Stimulated activated CD4-positive, alpha-beta T cell treated with anti-CD3 and anti-CD28 coated beads, TNF-alpha, amount 100 ng/mL, for 1 hour (primary cell): ENCODE measurements at places on chromosomes 12 and 14.

GRCh38 chr12:11734580-11735180 lies 85.2 kb downstream of the ETV6 start:
- DNase-seq: no peak

GRCh38 chr14:51597261-51598001 lies 54.3 kb upstream of the FRMD6 start:
- DNase-seq: no peak

DNA sequence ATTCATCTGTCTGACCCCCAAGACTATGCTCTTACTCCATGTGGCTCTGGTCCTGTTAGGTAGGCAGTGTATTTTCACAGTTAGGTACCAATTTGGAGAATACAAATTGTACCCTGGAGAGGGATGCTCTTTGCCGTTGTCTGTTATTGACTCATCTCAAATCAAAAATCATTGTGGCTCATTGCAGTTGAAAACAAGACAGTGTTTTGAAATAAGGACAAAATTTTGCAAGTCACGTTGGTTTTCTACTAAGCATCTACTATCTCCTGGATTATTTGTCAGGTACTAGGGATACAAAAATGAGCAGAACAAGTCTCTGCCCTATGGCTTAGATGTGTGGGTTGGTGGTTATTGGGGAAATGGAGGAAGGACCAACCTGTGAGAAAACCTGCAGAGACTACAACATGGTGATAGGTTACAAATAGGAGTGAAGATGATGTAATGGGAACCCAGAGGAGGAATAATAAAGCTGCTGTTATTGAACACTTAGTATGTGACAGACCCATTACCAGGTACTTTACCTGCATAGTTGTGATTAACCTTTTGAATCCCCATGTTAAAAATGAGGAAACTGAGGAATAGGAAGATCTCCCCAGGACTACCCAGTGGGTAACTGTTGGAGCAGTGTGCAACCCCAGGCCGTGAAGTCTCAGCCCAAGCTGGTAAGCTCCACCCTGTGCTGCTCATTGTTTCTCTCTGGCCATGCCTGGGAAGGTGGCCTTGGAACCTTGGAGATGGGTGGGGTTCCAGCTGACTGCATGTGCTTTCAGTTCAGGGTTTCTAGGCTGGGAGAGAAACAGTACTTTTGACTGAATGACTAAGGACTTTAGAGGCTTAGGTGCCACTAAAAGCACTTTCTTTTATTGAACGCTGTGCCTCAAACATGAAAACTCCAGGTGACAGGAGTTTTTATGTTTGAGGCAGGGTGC lies 72.9 kb upstream of the SRSF5 start:
- DNase-seq: no peak

- DNase-seq: no peak
Measured at GRCh38 chr14:60160422-60160821, 4.8 kb downstream of the DHRS7 start.

GRCh38 chr12:92140896-92141536 lies 4.6 kb downstream of the BTG1 start:
- no peak for DNase-seq

DNA sequence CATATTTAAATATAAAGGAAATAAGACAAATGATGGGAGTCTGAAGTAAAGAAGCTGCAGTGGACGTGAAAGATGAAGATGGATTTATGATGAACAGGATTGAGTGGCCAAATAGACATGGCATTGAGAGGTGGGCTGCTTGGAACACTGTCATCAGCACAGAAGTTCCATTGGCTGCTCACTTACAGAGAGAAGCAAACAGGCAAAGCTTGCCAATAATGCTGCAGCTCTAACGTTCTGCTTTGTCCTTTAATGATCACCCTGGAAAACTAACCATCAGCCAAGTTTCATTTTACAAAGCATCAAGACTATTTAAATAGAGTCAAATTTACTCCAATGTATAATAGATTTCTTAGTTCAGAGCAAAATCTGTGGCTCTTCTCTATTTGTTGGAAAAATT lies 721.4 kb downstream of the TMTC2 start:
- no peak for DNase-seq

- DNase-seq: no peak
Measured at GRCh38 chr12:68445824-68446223, 113.7 kb upstream of the MDM1 start.

DNA sequence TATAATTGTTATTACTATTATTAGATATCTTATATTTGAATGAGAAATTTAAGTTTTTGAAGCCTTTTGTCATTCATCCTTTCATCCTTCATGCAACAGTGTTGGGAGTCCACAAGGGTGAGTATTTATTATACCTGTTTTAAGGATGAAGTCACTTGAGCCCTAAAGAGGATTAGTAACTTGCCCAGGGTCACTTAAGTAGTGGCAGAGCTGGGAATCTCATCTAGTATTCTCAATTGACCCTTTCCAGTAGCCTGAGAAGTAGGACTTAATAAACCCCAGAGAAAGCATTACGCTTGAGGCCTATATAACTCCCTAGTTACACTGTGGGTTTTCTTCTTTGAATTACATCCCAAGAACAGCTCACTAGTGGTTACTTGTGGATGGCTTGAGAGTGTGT lies 119.8 kb downstream of the SRGAP1 start:
- no peak for DNase-seq

DNA sequence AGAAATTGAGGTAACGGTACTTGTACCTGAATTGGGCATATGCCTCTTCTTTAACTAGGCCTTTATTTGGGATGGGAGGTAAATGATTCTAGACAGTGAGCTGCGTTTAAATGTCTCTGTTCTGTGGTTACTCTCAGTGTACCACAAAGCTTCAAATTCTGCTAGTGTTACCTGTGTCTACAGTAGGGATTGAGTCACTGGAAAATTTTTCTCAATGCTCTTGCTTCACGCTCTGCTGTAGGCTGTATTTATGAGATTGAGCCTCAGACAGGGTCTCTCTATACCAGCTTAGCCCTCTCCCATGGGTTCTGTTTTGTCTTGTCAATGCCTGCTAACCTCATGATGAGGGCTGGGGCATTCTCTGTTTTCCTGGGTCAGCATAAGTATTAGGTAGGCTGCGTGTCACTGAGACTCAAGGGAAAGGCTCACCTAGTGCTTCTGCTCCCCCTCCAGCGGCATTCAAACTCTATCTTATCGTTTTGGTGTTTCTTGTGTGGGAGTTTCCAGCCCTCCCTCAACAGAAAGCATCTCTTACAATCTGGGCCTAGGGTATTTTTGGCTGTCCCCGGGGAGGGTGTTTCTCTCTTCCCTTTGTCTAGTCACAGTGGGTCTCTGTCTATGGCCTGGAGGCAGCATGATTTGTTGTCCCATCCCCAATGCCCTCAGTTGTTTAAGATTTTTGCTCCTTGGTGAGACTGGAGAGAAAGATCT lies 285.8 kb downstream of the ADGRD1 start:
- no peak for DNase-seq

DNA sequence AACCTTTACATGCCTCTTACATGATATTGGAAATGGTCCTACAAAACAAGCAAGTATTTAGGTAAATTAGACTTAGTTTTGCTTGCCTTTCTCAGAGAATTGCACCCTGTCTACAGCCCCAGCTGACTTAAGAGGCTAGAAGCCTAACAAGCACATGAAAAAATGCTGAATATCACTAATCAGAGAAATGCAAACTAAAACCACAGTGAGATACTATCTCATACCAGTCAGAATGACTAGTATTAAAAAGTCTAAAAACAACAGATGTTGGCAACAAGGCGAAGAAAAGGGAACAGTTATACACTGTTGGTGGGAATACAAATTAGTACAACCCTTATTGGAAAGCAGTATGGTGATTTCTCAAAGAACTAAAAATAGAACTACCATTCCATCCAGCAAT lies 103.8 kb downstream of the EGLN3 start:
- DNase-seq: no peak

DNA sequence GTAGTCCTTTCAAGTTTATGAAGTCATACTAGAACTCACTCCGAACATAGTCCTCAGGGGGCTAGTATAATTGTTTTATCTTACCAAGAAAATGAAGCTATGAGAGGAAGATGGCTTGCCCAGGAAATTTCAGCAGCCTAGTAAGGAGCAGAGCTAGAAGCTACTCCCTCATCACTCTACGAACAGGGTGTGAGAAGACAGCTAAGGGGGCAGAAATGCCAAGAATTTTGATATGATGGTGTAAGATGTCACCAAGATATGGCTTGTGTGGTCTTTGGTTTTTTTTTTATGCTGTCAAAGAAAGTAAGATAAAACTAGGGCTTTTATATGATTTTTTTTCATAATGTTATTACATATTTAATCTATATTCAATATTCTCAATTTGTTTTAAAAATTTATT lies 47.6 kb downstream of the PRICKLE1 start:
- DNase-seq: no peak

DNA sequence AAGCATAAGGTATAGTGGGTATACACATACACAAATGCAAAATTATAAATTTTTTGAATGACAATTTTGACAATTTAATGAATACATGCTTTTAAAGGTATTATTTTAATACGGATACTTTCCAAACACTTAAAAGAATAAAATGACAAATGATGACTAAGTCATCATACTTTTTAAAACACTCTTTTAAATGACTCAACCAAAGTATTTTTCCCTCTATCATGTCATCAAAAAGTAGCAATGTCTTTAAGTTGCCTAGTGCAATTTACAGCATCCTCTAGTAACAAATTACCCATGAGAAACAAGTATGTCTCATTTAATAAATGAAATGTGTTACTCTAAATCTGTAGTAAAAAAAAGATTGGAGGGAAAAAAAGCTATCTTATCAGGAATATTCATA lies 73.3 kb downstream of the RPS6KA5 start:
- no peak for DNase-seq

DNA sequence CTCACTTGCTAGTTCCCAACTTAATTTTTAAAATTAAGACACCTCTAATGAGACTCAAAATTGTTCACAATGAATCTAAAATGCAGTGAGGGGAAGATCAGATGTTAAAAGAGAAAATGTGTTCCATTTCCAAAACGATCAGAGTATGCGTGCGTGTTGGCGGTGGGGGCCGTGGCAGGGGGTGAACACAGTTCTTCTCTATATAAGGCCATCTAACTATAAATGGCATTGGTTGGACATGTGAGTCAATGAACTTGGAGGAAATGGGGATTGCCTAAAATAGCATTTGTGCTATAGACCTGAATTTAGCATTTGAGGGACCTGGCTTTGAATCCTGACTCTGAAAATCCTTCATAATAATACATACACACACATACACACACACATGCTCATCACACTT lies 149.4 kb downstream of the FOXN3 start:
- no peak for DNase-seq

DNA sequence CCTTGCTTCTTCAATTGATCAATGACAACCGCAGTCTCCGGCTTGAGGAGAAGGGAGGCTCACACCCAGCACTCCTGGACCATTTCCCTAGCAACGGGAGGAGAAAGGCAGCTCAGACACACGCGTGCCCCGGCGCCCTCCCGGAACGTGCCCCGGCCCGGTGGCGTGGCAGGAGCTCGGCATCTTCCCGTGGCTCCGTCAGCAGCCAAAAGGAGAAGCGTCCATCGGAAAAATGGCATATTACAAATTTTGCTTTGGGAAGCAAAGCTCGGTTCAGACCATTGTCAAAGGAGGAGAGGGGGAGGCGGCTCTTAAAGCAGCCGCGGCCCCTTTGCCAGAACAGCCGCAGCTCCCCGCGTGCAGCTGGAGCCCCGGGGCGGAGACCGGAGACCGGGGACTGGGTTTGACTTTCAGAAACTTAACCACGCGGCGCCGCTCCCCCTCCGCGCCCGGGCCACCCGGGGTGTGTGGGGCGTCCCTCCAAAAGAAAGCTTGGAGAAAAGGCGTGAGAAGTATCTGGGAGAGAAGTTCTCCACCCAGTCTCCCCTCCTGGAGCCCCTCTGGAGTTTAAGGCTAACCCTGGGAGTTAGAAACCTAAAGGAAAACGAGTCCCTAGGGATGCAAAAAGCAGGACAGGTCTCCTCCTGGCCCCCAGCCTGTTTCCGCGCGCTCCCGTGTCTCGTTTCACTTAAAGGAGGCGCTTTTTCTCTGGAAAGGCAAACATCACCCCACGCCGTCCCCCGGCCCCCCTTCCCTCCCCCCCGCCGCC lies 545 bp downstream of the PPFIA2 start:
- no peak for DNase-seq

GRCh38 chr12:123062681-123063486 lies 82.4 kb downstream of the ARL6IP4 start:
- DNase-seq: no peak

DNA sequence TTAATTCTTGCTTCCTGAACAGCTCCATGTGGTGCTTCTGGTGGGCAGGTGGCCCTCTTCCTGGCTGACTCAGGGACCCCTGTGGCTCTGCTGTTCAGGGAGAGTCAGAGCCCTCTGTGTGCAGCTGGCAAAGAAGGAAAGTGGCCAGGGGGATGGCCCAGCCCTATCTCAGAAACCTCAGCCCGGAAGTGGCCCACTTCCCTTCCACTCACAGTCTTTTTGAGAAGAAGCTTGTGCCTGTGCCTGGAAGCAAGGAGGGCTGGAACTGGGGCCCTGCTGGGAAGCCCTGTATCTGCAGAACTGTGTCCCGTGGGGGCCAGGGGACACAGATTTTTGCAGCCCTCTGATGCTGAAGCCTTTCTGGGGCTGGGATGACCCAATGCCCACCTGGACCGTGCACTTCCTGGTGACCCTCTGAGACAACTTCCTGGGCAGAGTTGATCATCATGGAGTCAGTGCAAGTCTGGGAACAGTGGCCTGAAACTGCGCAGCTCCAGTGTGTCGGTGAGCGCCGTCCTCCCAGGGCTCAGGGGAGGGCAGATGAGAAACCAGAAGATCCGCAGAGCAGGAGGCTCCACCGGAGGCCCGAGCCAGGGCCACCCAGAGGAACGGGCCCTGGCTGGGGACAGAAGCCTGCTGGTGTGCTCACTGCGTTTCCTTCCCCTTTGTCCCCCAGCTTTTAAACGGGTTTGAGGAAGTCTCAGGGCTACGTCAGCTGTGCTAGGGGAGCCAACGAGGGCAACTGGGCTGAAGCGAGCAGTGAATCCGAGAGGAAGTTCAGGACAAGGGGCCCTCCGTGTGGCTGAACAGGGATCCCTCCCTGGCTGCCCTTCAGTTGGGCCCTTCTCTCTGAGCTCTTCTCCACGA lies 217.4 kb upstream of the RTL1 start:
- DNase-seq: no peak

DNA sequence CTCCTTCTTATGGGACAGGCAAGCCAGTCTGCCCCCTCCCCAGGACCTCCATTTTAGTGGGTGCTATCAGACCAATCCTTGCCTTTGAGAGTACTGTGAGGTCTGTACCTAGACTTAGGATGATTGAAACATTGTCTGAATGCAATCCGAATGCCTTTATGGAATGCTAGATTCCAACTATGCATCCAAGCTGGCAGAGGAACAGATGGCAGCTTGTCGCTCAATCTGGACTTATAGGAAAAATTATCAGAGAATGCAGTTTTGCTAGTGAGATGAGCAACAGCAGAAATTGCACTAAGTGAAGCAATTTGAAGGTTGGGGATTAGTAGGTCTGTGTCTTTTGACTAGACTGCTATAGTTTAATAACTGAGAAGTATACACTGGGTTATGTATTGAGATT lies 109.1 kb downstream of the DYRK2 start:
- DNase-seq: no peak

GRCh38 chr12:99984271-99985128 lies at the start of gene ANKS1B:
ANKS1B (minus strand) TSS chr12:99984936; CDS start chr12:99984237, 699 bp downstream.
- no peak for DNase-seq

DNA sequence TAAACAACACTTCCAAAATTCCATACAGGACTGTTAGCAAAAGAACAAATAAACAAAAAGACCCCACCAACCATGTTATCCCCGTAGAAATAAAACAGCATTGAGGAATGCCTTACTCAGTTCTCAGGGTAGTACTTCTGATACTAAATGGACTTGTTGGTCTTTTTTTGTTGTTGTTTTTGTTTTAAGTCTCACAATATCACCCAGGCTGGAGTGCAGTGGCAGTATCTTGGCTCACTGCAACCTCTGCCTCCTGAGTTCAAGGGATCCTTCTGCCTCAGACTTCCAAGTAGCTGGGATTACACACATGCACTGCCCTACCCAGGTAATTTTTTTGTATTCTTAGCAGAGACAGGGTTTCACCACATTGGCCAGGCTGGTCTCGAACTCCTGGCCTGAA lies 17.1 kb downstream of the HNRNPC start:
- no peak for DNase-seq
